Hair follicle dermal papilla cell (primary cell): ENCODE measurements at places on chromosomes 13 and 19. TPM values are rescaled to one million over a fixed set of nuclear protein-coding genes. Genes with fewer than 3 reads are reported as not detected.

NXNL1 gene
- total RNA-seq: not detected in 2 replicates

ZNF579 gene
- total RNA-seq: 8.9 and 9.4 TPM in 2 replicates

ADGRE3 gene
- total RNA-seq: not detected in 2 replicates

SHANK1 gene
- total RNA-seq: 10.4 and 14.0 TPM in 2 replicates

GJA3 gene
- 0.16 TPM in 1 of 2 replicates, not detected in the other for total RNA-seq

DAND5 gene
- 0.65 and 0.85 TPM in 2 replicates for total RNA-seq

ZSCAN22 gene
- 3.4 and 3.6 TPM in 2 replicates for total RNA-seq

PNMA8A gene
- 0.36 and 8.9 TPM in 2 replicates for total RNA-seq

ZNF470 gene
- 6.0 and 7.3 TPM in 2 replicates for total RNA-seq

DOCK6 gene
- 15.9 and 19.3 TPM in 2 replicates for total RNA-seq

RASL11A gene
- 1.1 and 2.1 TPM in 2 replicates for total RNA-seq

LHB gene
- 0.49 and 0.61 TPM in 2 replicates for total RNA-seq

KLHL26 gene
- 4.4 TPM in 2 replicates for total RNA-seq

ICAM1 gene
- total RNA-seq: 9.2 and 25.2 TPM in 2 replicates

IFNL1 gene
- total RNA-seq: not detected in 2 replicates

CNMD gene
- total RNA-seq: not detected in 2 replicates

ACP4 gene
- not detected in 2 replicates for total RNA-seq

ICAM3 gene
- 1.3 and 2.6 TPM in 2 replicates for total RNA-seq

B9D2 gene
- 2.9 and 4.9 TPM in 2 replicates for total RNA-seq

SPACA4 gene
- total RNA-seq: not detected in 2 replicates

ATP1A3 gene
- not detected in 2 replicates for total RNA-seq

CERS4 gene
- 1.8 and 1.9 TPM in 2 replicates for total RNA-seq

MCF2L gene
- total RNA-seq: 1.7 and 2.1 TPM in 2 replicates

ZNF536 gene
- 1.1 and 2.6 TPM in 2 replicates for total RNA-seq

EDNRB gene
- total RNA-seq: 0.97 and 2.4 TPM in 2 replicates

LRRC63 gene
- under 0.01 TPM in 1 of 2 replicates, not detected in the other for total RNA-seq

PRR19 gene
- 0.32 and 0.49 TPM in 2 replicates for total RNA-seq

CACNA1A gene
- 19.3 and 23.5 TPM in 2 replicates for total RNA-seq

ASPDH gene
- not detected in 2 replicates for total RNA-seq

EPN1 gene
- total RNA-seq: 79.2 and 93.9 TPM in 2 replicates

CYP4F8 gene
- not detected in 2 replicates for total RNA-seq

GAS6 gene
- total RNA-seq: 314 and 418 TPM in 2 replicates

ANKLE1 gene
- 0.65 TPM in 1 of 2 replicates, not detected in the other for total RNA-seq

C19orf67 gene
- total RNA-seq: not detected in 2 replicates

SULT2A1 gene
- total RNA-seq: not detected in 2 replicates

KLK12 gene
- total RNA-seq: not detected in 2 replicates

EFNA2 gene
- not detected in 2 replicates for total RNA-seq

OVOL3 gene
- total RNA-seq: not detected in 2 replicates

NDUFS7 gene
- total RNA-seq: 36.2 and 47.1 TPM in 2 replicates

PDE4A gene
- 7.4 and 8.6 TPM in 2 replicates for total RNA-seq

ODAD3 gene
- total RNA-seq: 0.32 and 0.36 TPM in 2 replicates

CEACAM3 gene
- total RNA-seq: not detected in 2 replicates

FGF22 gene
- 0.16 TPM in 1 of 2 replicates, not detected in the other for total RNA-seq

LGALS14 gene
- total RNA-seq: not detected in 2 replicates

PRTN3 gene
- total RNA-seq: not detected in 2 replicates

MICU2 gene
- total RNA-seq: 27.7 and 33.9 TPM in 2 replicates

SPTBN4 gene
- 2.1 and 2.3 TPM in 2 replicates for total RNA-seq

S1PR5 gene
- total RNA-seq: not detected in 2 replicates

ZNF90 gene
- 1.1 and 1.3 TPM in 2 replicates for total RNA-seq

GPR4 gene
- not detected in 2 replicates for total RNA-seq

ZNF43 gene
- total RNA-seq: 6.8 and 7.6 TPM in 2 replicates
